Activated naive CD8-positive, alpha-beta T cell treated with anti-CD3 and anti-CD28 coated beads, Interleukin-2, amount 50 U/mL, for 16 hours (primary cell): ENCODE measurements at places on chromosomes 16 and 17.

DNA sequence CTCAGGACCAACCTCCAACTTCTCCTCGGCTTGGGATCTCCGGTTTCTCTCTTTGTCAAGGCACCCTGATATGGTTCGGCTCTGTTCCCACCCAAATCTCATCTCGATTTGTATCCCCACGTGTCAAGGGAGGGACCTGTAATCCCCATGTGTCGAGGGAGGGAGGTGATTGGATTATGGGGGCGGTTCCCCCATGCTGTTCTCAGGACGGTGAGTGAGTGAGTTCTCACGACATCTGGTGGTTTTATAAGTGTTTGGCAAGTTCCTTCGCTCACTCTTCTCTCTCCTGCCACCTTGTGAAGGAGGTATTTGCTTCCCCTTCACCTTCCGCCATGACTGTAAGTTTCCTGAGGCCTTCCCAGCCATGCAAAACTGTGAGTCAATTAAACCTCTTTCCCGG lies 117.9 kb downstream of the SEC14L1 start:
- no peak for DNase-seq

DNA sequence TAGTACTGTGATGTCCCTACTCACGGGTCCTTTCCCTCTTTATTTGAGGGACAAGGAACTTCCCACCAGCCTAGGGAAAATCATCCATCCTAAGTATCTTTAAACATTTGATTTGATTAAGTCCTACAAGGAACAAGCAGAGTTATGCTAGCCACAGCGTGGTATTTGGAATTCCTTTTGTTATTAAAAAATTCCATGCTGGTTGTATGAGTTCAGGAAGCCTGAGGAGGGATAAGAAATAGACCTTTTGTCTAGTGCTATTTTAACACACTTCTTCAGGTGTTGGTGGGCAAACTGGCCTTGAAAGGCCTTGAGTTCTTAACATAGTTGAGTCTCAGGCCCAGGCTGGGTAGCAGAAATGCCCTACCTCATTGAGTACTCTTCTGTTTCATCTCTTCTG lies 105.4 kb upstream of the TBX2 start:
- DNase-seq: no peak

DNA sequence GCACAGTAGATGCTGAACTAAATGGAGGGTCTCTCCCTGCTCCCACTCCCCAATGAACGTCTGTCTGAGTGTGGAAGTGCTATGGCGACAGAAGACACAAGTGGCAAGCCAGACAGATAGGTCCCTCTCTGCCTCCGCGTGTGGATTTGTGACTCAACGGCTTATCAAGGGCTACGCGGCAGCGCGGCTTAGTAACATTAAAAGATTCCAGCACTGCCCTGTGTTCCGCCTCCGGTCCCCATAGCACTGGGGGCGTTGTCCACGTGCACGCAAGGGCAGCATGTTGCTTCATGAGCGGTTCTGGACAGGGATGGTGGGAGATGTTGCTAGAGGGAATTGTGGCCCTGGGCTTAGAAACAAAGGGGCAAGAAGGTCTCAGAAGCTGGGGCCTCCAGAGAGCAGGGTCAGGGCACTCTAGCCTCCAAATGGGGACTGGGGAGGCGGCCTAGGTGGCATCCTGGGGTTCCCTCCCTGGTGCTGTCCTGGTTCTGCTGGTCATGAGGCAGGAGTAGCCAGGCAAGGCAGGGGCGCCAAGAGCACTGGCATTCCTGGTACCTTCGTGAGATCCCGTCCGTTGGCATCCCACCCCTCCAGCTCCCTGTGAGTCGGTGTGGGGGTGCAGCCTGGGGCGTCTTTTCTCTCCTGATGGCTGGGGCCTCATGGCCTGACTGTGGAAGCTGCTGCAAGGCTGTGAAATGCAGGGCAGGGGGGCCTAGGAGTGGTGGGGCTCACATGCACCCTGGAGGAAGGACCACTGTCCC lies 9.1 kb downstream of the CRHR1 start:
- no peak for DNase-seq

GRCh38 chr17:80774643-80775281 lies 216.9 kb upstream of the CHMP6 start:
- no peak for DNase-seq

DNA sequence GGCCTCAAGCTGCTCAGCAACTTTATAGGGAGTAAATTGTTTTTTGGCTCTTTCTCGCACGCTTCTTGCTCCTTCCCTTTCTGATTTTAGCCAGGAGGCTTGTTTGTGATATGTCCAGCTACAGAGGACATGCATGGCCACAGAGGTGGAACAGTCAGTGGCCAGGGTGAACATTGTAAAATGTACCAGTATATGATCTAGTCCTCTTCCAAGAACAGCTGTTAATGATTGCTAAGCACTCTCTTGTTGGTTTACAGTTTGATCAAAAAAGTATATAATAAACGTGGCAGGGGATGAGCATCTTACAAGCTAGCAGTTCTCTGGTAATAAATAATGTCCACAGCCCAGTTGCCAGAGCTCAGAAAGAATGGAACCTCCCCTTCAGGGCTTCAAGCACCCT lies 461.7 kb upstream of the DYNLRB2 start:
- no peak for DNase-seq
